ENCODE measurements at places on chromosomes 6 and 20. TPM values are rescaled to one million over a fixed set of nuclear protein-coding genes. Genes with fewer than 3 reads are reported as not detected.

DNA sequence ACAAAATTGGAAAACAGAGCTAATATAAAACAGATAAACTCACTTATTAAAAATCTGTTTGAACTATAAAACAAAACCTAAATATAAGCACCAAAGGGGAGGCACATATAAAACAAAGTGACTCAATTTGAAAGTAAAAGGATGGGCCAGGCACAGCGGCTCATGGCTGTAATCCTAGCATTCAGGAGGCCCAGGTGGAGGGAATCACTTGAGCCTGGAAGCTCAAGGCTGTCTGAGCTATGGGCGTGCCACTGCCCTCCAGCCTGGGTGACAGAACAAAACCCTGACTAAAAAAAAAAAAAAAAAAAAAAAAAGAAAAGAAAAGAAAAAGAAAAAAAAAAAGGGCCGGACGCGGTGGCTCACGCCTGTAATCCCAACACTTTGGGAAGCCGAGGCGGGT is 31.1 kb upstream of the SMAP1 start:
- DNase-seq: no peak

GRCh38 chr20:9081423-9081966 is 12.6 kb downstream of the PLCB4 start:
- DNase-seq: no peak

- no peak for DNase-seq
Measured at GRCh38 chr6:84579404-84579803, 185.0 kb downstream of the TBX18 start.

GRCh38 chr20:32236048-32236533 is 28.4 kb downstream of the POFUT1 start:
- no peak for DNase-seq

MTFR2 gene
- total RNA-seq: 2.7 TPM

CLPSL1 gene
- not detected for total RNA-seq

- no peak for DNase-seq
Measured at GRCh38 chr20:58993332-58994248, 12.5 kb downstream of the NELFCD start.

DNA sequence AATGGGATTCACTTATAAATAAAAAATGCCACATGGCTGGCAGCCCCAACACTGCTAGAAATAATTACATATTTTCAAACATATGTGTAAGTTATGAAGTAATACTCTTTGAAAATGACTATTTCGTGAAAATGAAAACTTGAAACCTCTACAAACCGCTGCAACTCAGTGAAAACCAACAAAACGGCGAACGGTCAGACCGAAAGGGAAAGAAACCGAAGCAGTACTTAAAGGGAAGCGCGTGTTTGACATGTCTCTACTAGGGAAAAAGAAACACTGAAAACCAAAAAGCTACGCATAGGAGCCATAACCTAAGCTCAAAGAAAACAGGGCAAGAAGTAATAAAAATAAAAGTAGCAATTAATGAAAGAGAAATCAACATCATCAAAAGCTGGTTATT is 121.0 kb upstream of the GGTLC1 start:
- DNase-seq: no peak

SLC26A8 gene
- not detected for total RNA-seq

TMEM217 gene
- 0.11 TPM for total RNA-seq

ADISSP gene
- total RNA-seq: 69.7 TPM

- DNase-seq: no peak
Measured at GRCh38 chr6:105430685-105431084, 27.8 kb upstream of the PREP start.

PNISR gene
- total RNA-seq: 34.4 TPM

DNA sequence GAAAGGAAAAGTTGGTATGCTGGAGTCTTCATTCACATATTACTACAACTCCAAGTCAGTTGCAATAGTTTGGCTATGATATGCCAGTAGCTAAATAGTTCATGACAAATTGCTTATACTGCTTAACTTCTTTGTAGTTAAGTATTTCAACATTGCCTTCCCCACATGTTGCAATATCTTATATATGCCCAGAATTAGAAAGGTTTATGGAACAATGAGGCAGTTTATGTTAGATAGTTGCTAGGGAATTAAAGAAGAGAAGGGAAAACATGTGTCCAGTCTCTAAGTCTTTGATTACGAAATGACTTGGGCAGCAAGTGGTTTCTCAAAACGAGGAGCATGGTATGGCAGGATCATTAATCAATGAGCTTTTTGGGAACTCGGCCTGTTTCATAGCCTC is 145.8 kb downstream of the PLCB4 start:
- peak; percentile 39 for DNase-seq

GRCh38 chr6:84791233-84791632 is 26.8 kb upstream of the TBX18 start:
- peak; percentile 41 for DNase-seq

DNA sequence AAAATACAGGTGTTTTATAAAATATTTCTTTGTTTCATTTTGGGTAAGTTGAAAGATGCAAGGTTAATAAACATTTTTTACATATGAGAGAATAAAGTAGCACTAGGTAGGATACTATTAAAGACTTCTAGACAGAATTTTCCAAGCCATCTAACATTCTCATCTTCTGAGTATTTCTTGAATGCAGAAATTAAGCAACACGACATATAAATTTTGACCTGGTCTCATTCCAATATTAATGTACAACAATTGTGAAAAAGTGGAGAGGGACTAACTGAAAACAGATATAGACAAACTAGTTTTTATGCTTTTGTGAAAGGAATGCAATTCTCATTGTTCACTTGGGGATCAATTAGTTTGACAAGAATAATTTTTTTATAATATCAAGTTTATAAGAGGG is 11.5 kb upstream of the FOXO3 start:
- no peak for DNase-seq

- DNase-seq: no peak
Measured at GRCh38 chr6:89267918-89268317, 47.2 kb downstream of the GABRR2 start.

STMN3 gene
- 34.2 TPM for total RNA-seq

ROS1 gene
- total RNA-seq: not detected

DNA sequence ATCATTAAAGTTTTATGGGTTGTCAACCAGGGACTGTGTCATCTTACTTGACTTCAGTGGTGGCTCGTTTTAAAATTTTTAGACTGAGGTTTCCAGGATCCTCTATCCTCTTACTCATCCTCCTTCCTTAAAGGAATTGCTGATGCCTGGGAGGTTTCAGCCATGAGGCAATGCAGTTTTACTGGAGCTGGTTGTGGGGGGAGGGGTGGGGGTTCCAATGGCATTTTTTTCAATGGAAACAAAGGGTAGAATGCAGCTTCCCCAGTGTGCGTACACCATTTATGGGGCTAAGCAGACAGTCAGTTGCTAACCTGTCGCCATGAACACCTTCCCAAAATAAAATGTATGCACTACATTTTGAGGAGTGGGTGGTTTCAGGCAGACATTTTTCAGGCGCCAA is 88.0 kb downstream of the METTL24 start:
- DNase-seq: no peak

All from SK-MEL-5 (cell line).